ENCODE measurements at places on chromosomes 4 and X.

- no peak for DNase-seq
These were observed 388.6 kb downstream of the PDHA2 start for GRCh38 chr4:96228463-96228862.

DNA sequence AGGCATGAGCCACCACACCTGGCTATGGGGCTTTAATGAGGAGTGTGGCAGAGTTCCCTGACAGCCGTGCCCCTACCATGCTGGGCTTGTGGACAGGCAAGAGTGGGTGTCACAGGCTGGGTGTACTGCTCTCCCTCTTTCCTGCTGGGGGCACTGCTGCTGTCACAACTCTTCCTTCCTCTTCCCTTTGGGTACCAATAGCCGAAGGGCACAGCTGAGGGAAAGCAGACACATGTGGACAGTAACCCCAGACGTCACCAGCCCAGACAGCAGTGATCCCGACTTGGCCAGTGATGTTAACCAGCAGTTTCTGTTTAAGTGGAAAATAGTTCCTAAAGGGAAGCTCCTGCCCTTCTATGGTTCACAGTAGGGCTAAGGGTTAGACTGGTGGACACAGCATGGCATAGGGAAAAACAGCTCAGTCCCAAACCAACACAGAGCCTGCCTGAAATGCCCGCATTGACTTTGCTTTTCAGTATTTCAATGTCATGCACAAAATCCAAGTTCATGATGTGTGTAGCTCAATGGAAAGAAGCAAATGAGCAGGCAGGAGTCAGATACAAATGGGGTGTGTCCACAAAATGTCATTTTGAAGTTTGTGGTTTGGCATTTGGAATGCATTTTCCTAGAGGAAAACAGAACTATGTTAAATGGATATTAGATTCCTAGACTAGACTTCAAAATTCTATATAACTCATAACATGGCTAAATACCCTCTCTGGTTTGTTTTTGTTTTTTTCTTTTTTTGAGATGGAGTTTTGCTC lies 24.9 kb upstream of the DDX3X start:
- DNase-seq = no peak

GRCh38 chrX:129077424-129078170 lies 445.7 kb downstream of the SMARCA1 start:
- no peak for DNase-seq

GRCh38 chrX:29726811-29727210 lies 488.6 kb upstream of the MAGEB2 start:
- DNase-seq = no peak

GRCh38 chrX:151505796-151506195 lies 57.7 kb upstream of the PASD1 start:
- DNase-seq = peak; percentile 13

- DNase-seq = no peak
These were observed 570.5 kb upstream of the TENM3 start for GRCh38 chr4:181672751-181673150.

GRCh38 chrX:107675823-107676555 lies 47.7 kb downstream of the PRPS1 start:
- DNase-seq = peak; percentile 12

GRCh38 chrX:47351706-47352105 lies 18.7 kb upstream of the ZNF157 start:
- DNase-seq = no peak

GRCh38 chr4:22508376-22508775 lies 7.5 kb downstream of the ADGRA3 start:
- DNase-seq = no peak

DNA sequence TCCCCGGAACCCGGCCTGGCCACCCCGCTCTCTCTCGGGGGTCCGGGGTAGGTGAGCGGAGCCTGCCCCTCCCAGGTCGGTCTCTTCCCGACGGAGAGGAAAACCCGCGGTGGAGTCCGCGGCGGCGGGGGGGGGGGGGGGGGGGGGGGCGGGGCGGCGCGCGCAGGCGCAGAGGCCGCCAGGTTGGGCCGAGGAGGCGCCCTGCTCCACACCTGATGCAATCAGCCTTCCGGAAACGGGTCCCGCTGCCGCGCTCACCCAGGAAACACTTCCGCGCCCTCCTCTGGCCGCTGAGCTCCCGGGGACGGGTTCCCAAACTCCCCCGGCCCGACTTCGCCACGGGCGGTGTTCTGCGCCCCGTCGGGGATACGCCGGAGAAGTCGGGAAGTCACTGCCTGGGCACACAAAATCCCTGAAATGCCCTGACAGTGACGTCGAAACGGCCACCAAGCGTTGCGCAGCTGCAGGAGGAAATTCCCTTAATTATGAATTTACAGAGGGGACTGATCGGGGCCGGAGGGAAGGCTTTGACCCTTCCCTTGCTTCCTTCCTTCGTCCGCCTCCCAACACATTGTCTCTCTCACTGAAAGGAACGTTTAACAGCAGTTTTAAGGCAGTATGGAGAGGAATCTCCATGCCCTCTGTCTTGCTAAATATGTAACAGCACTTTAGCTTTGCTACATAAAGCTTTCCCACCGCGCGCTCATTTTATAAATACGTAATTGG lies 2.1 kb upstream of the APBB2 start:
- peak; percentile 75 for DNase-seq

GRCh38 chr4:153887217-153887616 lies 98.3 kb upstream of the SFRP2 start:
- no peak for DNase-seq

GRCh38 chrX:112695494-112695893 lies 15.8 kb upstream of the LHFPL1 start:
- no peak for DNase-seq

- DNase-seq = no peak
These were observed 24.1 kb downstream of the SOX3 start for GRCh38 chrX:140480765-140481164.

DNA sequence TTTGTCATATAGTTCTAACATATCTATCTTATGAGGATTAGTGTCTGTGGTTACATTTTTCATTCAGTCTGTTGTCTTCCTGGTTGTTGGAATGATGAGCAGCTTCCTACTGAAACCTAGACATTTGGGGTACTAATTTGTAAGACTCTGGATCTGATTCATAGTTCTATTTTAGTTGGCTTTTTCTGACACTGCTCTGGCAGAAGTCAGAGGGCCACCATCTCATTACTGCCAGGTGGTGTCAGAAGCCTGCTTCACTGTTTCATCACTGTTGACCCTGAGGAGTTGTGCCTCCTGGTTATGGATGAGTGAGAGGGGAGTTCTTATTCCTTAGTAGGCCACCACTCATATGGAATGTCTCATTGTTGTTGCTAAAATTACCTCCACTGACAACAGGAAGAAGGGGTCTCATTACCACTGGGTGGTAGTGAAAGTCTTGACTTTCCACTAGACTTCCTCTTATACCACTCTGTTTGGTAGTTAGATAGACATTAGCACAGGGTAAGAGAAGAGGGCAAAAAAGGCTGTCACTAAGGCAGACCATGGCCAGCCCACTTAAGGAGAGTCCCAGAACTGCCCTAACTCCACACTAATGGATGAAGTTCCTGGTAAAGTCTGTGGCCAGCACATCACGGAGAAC lies 395.2 kb downstream of the SPOCK3 start:
- DNase-seq = no peak

DNA sequence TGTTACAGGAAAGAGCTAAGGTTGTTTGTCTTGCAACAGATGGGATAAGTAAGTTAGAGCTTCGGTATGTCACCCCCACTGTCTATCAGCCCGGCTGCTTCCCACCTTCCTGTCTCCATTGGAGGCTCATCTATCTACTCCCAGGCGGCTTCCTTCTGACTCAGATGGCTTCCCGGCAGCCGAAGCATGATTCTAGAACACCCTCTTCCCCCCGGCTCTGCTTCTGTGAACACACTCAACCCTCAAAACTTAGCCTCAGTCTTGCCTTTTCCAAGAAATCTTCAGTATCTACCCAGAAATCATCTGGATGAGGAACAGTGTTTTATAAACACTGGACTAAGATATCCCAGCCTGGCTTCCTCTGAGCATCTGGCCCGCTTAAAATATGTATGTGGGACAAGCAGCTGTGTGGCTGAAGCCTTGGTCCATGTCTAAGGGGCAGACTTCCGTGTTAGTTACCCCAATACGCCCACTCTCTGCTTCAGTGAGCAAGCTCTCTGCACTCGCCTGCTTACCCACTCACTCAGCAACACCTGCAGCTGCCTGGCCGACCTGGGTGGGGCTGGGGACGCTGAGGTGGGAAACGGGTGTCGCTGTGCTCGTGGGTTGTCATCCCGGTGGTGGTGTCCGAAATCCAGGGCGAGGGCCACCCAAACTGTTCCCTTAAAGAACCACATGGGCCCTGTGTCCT lies 12.0 kb upstream of the SLC2A9 start:
- no peak for DNase-seq

- DNase-seq = no peak
These were observed 26.7 kb downstream of the MANBA start for GRCh38 chr4:102734116-102734515.

DNA sequence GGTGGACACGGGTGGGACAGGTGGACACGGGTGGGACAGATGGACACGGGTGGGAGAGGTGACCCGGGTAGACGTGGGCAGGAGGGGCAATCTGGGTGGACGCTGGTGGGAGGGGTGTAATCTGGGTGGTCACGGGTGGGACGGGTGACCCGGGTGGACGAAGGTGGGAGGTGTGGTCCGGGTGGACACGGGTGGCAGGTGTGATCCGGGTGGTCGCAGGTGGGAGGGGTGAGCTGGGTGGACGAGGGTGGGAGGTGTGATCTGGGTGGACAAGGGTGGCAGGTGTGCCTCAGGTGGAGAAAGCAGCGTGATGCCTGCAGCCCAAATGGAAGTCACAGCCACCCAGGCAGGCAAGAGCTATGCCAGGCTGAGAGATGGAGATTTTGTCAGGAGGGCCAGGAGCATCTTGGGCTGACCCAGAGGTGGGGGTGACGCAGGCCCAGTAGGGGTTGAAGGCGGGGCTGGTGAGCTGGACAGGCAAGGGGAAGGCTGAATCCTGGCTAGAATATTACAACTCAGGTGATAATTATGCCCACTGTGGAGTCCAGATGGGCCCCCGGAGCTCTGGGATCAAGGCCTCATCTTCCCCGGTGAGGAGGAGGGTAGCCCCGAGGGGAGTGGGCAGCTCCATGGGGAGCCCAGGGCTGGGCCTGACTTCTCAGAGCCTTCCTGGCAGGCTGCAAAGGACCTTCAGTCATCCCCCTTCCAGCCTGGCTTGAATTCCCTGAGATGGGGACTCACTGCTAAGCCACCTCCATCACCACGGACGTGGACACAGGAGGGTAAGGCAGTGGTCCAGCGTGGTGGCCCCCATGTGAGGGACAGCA lies 100.0 kb downstream of the ADRA2C start:
- DNase-seq = no peak

- no peak for DNase-seq
These were observed 255.5 kb upstream of the GATB start for GRCh38 chr4:152016303-152016620.

DNA sequence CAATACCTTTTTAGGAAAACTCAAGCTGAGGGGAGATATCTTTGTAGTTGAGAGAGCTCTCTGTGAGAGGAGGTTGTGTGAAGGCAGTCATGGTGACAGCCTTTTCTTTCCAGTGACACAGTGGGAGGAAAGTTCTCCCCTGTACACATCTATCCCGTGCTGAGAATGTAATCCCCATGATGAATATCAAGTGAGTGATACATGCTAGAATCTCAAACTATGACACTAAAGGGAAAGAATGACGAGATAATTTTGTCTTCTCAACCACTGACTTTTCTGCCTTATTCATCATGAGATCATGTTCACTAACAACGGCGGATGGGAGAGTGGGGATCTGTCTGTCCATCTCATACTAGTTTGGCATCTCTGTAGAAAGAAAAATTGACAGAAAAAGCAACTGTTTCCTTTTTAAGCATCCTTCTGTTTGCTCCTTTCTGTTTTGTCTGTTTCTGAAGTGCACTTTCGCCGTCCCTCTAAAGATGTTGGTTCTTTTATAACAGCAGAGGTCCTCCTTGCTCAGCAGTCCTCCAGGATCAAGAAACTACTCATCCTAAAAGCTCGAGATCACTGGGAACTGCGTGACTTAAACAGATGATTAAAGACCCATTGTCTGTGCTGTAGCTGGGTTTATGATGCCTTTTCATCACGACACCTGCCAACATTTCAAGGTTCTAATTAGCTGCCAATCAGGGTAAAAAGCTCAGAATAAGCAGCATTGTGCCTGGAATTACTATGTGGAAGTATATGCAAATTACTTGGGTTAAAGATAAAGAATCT lies 137.6 kb downstream of the DCK start:
- no peak for DNase-seq

DNA sequence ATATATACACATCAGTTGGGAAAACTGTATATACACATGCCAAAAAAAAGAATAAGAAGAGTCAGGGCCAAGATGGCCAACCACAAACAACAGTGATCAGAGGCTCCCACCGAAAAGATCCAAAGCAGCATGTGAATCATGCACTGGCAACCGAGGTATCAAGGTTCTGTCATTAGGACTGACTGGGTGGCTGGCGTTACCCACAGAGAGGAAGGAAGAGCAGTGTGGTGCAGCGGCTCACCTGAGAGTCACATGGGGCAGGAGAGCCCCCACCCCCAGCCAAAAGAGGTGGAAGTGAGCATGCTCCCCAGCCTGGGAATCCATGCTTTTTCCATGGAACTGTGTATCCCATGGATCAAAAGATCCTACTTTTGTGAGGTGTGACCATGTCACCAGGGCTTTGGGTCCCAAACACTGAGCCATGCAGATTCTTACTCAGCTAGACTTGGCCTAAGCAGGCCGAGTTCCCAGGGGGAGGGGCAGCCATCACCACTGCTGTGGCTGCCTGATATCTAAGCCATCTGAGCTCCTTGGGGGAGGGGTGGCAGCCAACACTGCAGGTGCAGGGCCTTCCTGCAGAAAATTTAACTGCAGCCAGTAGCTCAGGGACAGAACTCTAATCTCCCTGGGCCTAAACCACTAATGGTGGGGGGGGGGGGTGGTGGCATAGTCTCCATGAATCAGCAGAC lies 52.8 kb downstream of the P2RY10 start:
- peak; percentile 1 for DNase-seq

DNA sequence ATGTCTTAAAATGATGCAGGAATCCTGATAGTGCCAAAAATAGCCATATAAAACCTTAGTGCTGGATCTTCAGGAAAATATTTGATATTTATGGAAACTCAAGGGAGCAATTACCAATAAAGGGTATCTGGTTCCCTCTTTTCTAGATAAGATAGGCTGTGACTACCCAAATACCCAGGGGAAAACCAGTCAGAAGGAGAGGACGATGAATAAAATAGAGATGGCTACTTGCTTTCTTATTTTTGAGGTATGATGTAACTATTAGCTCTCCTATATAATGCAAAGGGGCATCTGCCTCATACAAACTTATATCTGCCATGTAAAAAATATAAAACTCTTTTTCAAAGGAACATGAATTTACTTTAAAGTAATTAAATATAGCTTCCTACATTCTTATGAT lies 23.4 kb upstream of the COX18 start:
- no peak for DNase-seq

GRCh38 chr4:188195389-188195985 lies 56.2 kb downstream of the TRIML1 start:
- DNase-seq = no peak

- no peak for DNase-seq
These were observed 41.2 kb downstream of the RASL11B start for GRCh38 chr4:52903273-52903672.

DNA sequence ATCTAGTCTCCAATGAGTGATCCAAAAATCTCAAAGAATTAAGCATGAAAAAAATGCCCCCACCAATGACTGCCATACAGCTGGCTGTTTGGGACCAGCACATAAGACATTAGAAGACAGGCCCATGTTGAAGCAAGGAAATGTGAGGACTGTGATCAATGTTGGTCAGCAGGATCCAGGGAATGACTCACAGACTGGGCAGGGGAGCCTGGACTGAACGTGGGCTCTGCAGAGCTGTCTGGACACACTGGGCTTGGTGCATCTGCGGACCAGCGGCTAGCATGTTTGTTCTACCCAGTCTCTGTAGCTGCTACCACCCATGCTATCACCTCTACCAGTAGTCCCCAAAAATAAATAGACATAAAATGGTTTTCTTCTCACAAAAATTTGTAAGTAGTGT lies 108.6 kb downstream of the PALLD start:
- DNase-seq = no peak

Measured in activated CD4-positive, alpha-beta T cell treated with anti-CD3 and anti-CD28 coated beads, Interleukin-2, amount 50 U/mL, for 16 hours (primary cell).